ENCODE measurements at places on chromosomes 1 and 21.
A peak's percentile ranks its signal among the peaks of the same experiment; 100 is the strongest.

DNA sequence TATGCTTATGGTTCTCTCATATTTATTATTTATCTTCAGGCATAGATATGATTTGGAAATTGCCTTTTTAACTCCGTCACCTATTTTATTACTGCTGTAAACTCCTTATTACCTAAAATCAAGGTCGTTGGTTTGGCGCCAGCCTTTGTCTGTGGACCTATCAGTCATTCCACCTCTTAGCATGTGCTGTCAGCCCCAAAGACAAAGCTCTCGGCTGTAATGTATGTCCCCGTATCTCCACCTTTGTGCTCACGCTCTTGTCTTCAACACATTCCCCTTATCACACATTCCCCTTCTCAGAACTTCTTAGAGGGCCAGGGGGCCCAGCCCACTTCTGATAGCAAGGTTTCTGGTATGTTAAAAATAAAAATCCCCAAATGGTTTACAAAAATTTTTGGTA lies 342.2 kb downstream of the RYR2 start:
- no peak for DNase-seq

DNA sequence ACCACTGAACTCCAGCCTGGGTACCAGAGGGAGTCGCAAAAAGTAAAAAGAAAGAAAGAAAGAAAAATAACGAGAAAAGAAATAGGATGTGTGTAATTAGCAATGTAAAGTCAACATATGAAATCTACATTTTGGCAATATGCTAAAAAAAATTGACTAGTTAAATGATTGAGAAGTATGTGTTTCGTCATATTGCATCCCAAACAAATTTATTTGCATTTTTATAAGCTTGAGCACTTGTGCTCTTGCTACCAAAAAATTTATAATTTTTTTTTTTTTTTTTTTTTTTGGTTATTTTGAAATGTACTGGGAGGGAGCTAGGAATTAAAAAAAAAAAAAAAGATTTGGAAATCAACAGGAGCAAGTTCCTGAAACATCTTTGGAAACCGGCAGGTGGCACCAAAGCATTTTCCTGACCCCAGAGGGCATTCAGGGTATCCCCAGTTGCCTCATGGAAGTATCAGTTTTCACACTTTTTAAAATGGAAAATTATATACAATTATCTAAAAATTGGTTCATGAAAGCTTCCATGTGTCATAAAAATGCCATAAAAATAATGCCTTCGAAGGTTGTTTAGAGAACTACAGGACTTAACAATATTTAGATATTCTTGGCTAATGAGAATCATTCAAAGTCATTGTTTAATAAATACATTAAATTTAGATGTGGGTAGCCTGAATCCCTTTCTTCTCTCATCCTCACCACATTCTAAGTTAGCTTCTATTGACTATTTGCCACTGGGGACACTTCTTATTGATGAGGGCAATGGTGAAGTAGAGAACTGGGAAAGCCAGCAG lies 4.8 kb upstream of the HEATR1 start:
- peak; percentile 57 for DNase-seq

DNA sequence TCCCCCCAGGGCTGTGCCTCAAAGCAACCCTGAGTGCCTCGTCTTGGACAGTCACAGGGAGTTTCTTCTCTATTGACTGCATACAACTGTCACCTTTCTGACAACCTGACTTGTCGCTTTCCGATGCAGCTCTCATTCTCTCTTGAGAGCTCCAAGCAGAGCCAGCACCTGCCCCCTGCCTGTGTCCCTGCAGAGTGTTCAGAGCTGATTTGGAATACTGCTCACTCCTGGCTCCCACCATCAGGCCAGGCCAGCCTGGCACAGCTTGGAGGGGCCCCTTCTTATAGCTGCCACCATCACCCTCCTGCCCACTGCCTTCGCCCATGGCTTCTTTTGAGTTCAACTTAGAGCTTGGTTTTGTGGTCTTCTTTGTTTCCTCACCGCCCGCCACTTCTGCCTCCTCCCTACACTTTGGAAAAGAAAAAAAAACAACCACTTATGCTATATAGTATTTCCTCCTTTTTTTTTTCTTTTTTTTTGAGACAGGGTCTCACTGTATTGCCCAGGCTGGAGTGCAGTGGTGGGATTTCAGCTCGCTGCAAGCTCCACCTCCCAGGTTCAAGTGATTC lies 12.3 kb downstream of the NCF2 start:
- DNase-seq = no peak

DNA sequence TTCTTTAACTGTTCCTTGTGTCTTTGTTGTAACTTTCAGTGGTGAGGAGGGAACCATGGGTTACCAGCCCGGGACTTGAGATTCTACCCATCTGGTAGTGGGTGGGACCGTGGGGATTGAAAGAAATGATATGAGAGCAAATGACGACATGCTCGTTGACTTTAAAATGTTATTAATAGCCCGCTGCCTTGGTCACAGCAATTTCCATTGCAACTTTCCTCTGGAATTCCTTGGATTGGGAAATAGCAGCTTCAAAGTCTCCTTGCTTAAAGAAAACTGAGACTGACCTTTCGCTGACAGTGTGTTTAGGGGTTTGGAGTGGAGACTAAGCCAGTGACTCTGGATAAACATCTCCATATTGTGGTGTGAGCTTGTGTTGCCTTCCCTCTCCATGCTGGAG lies 44.2 kb upstream of the MARK1 start:
- DNase-seq = no peak

DNA sequence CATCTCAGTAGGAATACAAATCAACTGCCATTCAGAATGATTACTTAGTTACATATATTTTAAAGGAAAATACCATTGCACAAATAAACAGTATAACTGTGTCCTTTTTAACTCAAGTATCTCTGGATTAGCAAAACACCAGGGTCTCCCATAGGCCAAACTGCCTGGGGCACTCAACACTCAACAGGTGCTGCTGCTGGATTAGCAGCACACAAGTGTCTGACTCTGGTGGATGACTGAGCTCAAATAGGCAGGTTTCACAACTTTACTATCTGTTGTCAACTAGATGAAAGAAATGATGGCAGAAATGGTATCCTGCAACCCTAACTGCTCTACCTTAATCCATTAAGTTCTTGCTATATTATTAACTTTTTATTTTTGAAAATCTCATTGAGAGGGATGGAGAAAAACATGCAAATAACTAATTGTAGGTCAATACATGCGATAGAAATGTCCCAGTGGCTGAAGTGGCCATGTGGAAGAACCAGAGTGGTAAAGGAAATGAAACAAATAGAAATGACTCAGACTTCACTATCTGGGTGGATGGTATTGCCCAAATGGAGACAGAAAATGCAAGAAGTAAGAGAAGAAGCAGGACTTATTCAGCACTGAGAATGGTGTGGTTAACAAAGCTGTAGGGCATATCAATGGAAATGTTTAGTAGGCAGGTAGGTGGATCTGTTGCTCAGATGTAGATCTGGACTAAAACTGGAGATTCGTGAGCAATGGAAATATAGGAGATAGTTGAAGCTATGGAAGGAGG lies 90.8 kb upstream of the CCDC190 start:
- DNase-seq = no peak

DNA sequence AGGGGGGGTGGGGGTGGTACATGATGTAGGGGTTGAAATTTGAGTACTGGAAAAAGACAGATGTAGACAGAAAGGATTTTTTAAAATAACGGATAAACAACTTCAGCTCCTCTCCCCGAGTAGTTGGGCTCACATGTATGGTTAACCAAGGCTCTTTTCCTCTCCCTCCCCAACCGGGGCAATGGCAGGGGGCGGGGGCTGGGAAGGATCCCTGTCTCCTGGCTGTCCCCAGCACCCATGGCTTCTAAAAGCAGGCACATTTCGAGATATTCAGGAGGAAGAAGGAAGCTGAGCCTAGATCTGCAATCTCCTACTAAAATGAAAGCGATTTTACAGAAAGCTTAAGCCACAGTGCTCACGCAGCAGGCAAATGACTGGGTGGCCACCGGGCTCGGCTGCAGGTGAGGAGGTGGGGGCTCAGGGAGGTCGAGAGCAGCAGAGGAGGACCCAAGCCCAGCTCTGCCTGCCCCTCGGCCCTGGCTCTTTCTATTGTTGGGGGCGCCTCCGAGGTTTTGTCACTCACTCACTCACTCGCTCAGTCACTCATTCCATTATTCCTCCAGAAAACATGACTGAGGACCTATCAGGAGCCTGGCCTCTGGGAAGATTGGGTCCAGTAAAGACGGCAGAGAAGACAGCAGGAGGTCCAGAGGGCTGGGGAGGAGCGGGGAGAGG lies 573.3 kb downstream of the PTPRU start:
- DNase-seq = no peak

DNA sequence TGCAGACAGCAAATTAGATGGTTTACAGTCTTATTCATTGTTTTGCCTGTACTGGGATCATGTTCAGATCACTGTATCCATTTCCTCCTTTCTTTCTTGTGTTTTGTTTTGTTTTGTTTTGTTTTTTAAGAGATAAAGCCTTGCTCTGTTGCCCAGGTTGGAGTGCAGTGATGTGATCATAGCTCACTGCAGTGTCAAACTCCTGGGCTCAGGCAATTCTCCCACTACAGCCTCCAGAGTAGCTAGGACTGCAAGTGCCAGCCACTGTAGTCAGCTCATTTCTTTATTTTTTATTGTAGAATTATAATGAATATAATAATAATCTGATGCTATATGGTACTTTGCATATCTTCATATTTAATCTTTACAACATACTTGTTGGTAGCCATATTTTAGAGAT lies 403.7 kb upstream of the B3GALT2 start:
- DNase-seq = no peak

GRCh38 chr1:183590244-183591191 lies at the start of gene NCF2:
Gene NCF2 (minus strand): TSS chr1:183590459. CDS start chr1:183590329, 130 bp downstream.
- no peak for DNase-seq

GRCh38 chr1:154953611-154954038 lies 2.3 kb downstream of the PBXIP1 start:
- DNase-seq = no peak

- DNase-seq = no peak
Measured at GRCh38 chr1:220485131-220485530, 42.8 kb upstream of the MARK1 start.

GRCh38 chr1:207695891-207696290 lies 51.0 kb downstream of the CR1L start:
- DNase-seq = no peak

- no peak for DNase-seq
Measured at GRCh38 chr1:87959236-87959635, 630.6 kb downstream of the LMO4 start.
